ENCODE measurements at places on chromosomes 13 and 19.

GRCh38 chr13:73693215-73693614, 441.0 kb downstream of the KLF12 start:
- no peak for DNase-seq

- DNase-seq, result no peak
These were observed 1.9 kb upstream of the SDHAF1 start for GRCh38 chr19:35992907-35993765.

GRCh38 chr13:114096031-114096485, 36.4 kb downstream of the RASA3 start:
- DNase-seq, result no peak

DNA sequence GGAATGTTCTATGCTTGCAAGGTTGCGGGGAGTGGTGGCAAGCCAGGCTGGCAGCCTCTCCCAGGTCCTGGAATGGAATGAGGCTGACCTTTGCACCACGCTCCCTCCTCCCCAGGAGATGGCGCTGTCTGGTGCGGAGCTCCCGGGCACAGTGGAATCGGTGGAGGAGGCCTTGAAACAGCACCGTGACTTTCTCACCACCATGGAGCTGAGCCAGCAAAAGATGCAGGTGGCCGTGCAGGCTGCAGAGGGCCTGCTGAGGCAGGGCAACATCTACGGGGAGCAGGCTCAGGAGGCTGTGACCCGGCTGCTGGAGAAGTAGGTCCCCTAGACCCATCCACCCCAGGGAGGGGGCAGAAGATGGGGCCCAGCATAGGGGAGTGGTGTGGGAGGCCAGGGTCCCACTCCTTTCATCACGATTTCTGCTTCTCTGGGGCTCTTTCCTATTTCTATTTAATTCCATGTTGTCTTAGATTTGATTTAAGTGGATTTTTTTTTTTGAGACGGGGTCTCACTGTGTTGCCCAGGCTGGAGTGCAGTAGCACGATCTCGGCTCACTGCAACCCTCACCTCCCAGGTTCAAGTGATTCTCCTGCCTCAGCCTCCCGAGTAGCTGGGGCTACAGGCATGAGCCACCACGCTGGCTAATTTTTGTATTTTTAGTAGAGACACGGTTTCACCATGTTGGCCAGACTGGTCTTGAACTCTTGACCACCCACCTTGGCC, 53.2 kb upstream of the SHKBP1 start:
- no peak for DNase-seq

DNA sequence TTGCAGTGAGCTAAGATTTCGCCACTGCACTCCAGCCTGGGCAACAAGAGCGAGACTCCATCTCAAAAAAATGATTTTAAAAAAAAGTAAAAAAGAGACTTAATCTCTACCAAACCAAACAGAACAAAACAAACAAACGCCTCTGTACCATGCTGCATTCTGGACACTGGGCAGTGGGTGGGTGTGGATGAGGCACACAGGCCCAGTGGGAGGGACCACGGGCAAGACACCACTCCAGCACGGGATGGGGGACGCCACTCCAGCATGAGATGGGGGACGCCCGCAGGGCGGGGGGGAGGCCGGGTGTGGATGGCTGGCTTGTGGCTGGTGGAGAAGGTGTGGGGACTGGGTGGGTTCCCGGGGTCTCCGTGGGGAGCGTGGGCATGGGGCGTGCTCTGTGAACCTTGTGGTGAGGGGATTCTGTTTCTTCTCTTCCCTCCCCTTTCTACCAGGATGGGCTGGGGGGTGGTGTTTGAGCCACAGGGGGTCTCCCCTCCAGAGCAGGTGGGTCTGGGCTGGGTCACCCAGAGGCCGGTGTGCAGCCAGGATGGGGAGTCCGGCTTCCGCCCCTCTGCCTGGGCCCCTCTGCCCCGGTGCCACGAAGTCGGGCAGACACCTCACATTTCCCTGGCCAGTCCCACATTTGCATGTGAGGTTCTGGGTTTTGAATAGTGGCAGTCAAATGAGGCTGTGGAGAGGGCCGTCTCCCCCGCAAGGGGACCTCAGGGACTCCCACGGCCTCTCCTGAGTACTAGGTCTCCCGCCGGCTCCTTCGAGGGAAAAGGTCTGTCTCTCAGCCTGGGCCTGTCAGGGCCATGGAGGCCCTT, 23.9 kb upstream of the MATK start:
- DNase-seq, result no peak

Measured in vagina (tissue), 2 donors.